ENCODE measurements at places on chromosomes 6 and 20.

DNA sequence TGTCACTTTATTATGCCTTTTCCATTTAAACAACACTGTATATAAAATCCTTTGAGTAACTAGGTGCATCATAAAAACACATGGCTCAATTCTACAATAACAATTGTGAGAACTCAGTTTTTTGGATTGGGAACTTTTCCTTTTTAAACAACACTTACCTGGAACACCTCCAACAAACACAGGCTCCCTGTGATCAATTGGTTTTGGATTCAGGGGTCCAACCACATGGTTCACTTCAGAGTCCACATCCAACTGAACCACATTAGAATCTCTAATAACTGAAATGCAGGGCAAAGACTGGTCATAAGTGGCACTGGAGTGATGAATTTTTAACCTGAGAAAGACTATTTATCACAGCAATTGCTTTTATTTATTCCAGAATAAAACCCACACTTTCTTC, 26.5 kb downstream of the FAM229B start:
- no peak for DNase-seq

DNA sequence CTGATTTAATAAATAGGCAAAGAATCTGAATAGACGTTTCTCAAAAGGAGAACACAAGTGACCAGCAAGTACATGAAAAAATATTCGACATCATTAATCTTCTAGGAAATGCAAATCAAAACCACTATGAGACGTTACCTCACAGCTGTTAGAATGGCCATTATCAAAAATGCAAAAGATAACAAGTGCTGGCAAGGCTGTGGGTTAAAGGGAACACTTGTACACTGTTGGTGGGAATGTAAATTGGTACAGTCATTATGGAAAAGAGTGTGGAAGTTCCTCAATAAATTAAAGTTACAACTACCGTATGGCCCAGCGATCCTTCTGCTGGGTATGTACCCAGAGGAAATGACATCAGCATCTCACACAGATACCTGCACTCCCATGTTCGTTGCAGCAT, 253.9 kb upstream of the BMP2 start:
- no peak for DNase-seq

DNA sequence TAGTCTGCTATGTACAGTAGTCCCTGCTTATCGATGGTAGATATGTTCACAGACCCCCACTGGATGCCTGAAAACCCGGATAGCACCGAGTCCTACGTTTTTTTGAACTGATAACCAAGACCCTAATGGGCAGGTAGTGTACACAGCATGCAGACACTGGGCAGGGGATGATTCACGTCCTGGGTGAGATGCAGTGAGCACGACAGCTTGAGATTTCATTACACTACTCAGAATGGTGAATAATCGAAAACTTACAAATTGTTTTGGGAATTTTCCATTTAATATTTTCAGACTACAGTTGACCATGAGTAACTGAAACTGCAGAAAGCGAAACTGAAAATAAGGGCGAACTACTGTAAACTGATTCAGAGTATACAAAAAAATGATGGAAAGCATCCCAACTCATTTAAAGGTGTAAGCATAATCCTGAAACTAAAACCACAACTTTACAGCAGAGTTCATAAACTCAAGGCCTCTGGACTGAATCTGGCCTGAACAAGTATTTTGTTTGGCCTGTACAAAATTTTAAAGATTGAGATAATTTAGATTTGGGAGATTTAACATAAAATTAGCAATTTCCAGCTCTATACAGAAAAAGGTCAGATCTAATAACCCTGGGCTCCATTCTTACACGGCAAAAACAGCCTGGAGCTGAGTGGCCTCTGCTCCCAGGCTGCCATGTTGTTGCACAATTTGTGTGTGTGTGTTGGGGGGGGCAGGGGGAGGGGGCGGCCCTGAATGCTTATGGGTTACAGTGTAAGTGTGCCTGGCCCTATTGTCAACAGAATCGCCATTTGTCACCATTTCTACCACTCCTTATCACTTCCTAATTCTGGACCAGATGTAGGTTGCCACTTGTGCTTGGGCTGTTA, 34.9 kb downstream of the RNF24 start:
- no peak for DNase-seq

DNA sequence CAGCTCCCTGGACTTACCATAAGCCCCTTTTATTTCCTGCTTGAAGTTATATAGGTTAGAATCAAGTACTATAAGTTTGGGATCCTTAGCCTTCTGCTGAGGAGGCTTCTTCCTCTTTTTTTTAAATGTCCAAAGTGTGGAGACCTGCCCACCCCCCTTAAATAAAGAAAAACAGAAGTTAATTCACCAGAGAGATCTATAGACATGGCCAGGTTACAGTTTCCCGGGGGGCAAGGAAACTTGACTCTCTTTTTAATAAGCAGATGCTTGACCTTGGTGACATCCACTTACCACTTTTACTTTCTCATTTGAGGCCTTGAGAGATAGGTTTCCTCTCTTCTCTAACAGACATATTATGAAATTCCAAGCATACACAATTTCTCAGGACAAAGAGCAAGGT, 88.3 kb downstream of the BMP2 start:
- no peak for DNase-seq

- no peak for DNase-seq
These were observed 3.5 kb upstream of the SYNJ2 start for GRCh38 chr6:157978021-157978783.

DNA sequence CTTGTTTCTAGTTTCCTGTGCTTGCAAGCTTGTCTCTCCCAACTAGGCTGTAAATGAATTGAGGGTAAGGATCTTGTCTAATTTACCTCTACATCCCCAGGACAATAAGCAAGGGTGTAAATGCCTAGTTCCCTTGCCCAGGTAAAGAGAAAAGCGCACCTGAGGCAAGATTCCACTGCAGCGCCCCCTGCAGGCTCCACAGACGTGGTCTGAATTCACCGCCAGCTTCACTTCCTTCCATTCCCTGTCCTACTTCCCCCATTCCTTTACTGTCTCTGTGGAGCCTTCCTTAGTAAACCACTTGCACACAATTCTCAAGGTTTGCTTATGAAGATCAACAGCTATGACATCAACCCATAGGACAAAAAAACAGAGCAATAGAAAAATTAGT, 42.3 kb downstream of the ANKEF1 start:
- DNase-seq, result no peak

GRCh38 chr6:133802861-133803260, 86.1 kb upstream of the TCF21 start:
- no peak for DNase-seq

- DNase-seq, result no peak
These were observed 77.1 kb downstream of the CTNNBL1 start for GRCh38 chr20:37770908-37771307.

GRCh38 chr6:54428431-54428830, 120.2 kb downstream of the TINAG start:
- no peak for DNase-seq

DNA sequence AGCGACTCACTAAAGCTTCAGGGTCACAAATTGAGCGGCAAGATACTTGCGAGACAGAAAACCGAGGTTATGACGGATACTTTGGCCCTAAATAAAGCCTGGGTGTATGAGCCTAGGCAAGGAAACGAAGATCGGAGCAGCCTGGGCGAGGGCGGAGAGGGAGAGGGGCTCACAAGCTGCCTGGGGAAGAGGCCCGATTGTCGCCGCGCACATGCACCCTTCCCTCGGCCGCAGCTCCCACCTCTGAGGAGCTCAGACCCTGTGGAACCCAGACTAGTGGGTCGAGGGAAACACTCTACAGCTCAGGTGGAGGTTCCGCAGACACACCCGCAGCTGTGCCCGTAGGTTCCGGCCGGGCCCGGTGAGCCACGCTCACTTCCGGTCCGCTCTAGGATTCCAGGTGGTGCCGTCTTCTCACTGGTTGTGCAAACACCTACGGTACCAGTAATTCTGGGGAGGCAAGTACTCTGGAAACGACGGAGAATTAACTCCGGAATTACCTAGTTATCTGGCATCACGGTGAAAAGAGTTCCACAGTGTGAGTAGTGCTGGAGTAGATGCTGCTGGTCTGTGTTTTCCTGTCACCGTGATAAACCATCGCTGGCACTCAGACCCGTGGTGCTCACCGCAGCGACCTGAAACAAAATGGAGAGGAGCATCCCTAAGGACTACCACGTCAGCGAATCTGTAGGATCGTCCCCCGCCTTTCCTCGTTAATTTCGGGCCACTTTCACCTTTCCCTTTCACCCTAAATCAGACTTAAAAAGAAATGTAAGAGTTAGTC, 61.5 kb downstream of the GPX5 start:
- DNase-seq, result no peak

- DNase-seq, result no peak
These were observed 4.1 kb upstream of the TOX2 start for GRCh38 chr20:43910564-43910963.

GRCh38 chr6:57283911-57284455, 33.4 kb upstream of the PRIM2 start:
- DNase-seq, result no peak

GRCh38 chr20:19320005-19320404, 107.6 kb downstream of the SLC24A3 start:
- DNase-seq, result no peak

- DNase-seq, result no peak
These were observed 284.4 kb upstream of the RNF217 start for GRCh38 chr6:124677874-124678273.

DNA sequence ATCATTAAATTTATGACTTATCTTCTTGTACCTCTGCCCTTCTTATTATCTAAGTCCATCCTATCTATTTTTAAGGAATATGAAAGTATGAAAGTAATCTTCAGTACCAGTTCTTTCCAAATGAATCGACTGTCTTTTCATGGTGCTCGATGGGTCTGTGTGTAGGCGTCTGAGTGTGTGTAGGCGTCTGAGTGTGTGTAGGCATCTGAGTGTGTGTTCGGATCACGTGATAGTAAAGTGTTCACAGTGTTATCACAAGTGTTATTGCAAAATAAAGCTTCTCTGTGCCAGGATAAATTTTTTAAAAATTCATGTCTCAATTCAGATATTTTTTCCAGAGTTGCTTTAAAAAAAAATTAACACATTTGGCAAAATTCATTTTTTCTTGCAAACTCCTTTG, 58.3 kb downstream of the BMP6 start:
- no peak for DNase-seq

GRCh38 chr6:67870321-67870720, 764.8 kb upstream of the ADGRB3 start:
- DNase-seq, result no peak

- no peak for DNase-seq
These were observed 139.5 kb downstream of the ZFAND3 start for GRCh38 chr6:37959061-37959460.

DNA sequence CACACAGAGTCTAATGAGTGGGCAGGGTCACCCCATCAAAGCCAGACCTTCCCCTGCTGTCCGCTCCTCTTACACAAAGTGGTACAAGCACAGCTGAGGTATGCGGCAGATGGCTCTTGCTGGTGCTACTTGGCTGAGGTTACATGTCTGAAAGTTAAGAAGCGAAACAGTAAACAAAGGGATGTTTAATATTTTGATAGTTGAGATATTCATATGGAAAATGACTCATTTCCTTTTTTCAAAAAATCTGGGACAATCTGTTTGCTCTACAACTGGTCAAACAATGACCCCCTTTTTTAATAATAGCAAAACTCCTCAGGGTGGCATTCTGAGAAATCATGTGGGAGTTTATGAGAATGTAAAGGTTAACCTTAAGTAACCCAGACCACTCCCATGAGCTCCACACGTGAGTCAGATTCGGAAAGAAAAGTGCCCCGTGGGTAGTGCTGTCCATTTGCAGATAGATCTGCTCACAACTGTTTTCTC, 245.3 kb downstream of the TBXT start:
- no peak for DNase-seq

DNA sequence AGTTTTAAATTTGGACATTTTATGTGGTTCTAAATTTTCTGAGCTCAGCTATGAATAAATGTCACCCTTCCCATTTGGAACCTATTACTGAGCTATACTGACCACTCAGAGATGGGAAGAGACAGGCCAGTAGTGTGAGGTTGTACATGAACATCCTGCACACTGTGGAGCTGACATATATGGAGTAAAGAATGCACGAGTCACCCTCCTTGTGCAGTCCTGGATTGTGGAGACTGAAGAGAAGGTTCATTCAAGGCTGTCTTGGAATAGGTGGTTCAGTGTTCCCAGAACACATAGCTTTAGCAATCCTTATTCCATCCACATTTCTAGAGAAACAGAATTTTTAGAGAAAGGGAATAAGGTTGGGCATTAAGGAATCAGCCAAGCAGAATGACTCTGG, 50.3 kb upstream of the OGFRL1 start:
- no peak for DNase-seq

DNA sequence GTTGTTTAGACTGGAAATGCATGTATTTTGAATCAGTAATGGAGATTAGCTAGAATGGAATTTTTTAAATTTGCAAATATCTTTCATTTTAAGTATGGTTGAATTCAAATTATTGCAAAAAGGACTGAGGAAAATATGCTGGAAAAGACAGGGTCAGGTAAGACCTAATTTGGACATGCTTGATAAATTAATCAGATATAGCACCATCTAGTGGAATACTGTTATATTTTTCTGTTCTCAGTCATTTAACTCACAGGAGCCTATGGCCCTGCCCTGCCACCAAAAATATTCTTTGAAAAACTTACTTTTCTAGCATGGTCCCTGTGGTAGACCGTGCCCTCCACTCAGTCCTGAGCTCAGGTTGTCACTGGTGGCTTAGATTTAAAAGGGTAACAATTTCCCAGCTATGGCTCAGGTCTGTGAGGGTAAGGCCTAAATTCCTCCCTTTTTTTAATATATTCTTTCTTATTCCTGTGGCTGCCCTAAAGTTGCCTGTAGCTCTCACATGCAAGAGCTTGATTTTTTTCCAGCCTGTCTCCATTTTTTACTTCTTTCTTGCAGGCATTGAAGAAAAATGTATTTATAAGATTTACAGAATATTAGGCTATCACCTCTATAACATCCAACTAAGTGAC, 25.3 kb upstream of the KIAA1586 start:
- DNase-seq, result no peak

GRCh38 chr6:32370505-32370904, 1.2 kb downstream of the TSBP1 start:
- DNase-seq, result no peak

DNA sequence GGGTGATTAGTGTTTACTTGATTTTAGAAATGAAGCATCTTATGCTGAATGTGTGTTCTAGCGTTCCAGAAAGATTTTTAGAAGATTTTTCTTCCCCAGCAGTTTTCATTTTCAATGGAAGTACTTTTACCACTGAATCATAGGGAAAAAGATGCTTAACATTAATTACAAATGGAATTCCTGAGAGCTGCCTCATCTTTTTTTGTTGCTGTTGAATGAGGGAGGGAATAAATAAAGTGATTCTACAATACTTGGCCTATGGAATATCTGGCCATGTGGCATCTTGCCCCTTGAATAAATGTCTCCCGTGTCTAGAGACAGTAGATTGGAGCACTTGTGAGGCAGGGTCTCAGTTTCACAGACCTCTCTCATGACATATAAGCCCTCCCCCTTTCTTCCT, 44.1 kb upstream of the SLC22A1 start:
- DNase-seq, result no peak

- no peak for DNase-seq
These were observed 153.0 kb downstream of the PTPRK start for GRCh38 chr6:128367437-128367836.

DNA sequence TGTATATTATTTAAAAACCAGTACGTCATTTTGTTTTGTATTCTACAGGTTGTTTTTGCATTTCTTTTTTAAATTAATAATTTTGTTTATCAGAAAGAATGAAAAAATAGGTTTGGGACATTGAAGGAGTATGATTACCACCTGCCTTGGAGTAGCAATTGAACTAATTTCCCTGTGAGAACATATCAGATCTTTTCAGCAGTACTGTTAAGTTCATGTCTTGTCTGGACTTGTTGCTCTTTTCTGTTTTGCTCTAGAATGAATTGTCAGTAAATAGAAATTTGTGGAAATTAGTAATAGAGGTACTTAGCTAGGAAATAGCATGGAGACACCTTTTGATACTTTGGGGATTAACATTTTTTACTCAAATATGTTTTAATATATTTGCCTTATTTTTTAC, 24.3 kb downstream of the HSF2 start:
- DNase-seq, result no peak

All from stimulated activated CD8-positive, alpha-beta memory T cell treated with anti-CD3 and anti-CD28 coated beads, Interleukin-7, amount 100 ng/mL, for 1 hour (primary cell).